ENCODE measurements at places on chromosomes 4 and X.
A peak's percentile ranks its signal among the peaks of the same experiment; 100 is the strongest.

DNA sequence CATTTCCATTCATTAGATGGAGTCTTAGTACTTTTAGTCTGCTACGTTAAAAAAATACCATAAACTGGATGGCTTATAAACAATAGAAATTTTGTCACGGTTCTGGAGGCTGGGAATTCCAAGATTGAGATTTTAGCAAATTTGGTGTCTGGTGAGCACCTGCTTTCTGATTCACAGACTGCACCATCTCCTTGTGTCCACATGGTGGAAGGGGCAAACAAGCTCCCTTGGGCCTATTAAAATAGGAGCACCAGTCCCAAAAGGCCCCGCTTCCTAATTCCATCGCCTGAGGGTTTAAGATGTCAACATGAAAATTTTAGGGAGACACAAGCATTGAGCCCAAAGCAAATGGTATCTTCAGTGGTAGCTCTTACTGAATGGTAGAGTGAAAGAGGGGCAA is 120.5 kb upstream of the MAP9 start:
- DNase-seq, result no peak

DNA sequence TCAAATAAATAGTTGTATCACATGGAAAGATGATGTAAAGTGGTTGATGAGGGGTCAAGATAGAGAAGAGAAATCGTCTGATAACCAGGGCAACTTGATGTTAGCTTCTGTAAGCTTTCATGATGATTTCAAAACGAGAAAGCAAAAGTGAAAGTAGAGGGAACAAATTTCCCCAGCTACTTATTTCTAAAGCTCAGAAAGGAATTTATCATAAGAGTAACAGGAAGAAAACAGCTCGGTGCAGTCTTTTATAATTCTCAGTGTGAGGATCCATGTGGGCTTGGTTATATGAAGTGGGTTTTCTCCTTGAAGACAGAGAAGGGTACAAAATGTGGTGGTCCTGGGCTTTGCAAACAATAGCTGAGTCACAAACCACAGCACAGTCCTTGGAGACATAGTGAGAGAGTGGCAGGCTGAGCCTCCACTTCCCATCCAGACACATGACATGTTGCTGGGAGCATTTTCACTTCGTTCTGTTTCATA is 32.1 kb upstream of the GLRA2 start:
- DNase-seq, result no peak

DNA sequence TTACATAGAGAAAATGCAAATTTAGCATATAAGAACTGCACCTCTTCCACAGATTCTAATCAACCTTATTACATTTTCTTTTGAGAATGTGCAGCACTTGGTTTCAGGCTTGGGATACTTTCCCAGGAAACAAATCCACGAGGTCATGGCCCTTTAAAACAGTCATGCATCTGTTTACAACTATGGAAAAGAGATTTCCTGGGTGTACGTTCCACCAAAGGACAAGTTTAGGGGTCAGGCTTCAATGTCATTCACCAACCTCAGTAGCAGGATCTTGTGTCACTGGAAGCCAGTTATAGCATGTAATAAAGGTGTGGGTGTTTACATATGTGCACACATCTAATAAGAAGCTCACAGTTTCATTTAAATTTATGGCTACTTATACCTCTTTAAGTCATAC is 30.7 kb downstream of the EREG start:
- no peak for DNase-seq

- no peak for DNase-seq
Measured at GRCh38 chrX:15908603-15909290, 54.1 kb upstream of the AP1S2 start.

GRCh38 chrX:68724531-68725020 is 77.1 kb downstream of the STARD8 start:
- DNase-seq, result no peak

- DNase-seq, result peak; percentile 14
Measured at GRCh38 chr4:337932-338758, 531 bp downstream of the ZNF141 start.

- no peak for DNase-seq
Measured at GRCh38 chr4:168917138-168917779, 92.8 kb downstream of the CBR4 start.

DNA sequence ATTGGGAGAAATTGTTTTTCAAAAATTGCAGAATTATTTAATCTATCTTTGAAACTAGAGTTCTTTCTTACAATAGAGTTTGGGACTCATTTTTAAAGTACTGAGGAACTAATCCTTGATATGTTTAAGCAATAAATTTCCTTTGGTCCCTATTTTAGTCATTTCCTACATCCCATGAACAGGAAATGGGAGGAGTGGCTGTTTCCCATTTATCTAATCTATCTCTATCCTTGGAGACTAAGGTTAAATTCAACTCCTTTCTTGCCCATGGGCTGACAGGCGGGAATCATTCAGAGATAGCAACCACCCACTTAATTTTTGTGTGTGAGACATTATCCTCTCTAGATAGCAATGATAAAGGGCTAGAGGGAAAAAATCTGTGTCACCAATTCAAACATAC is 131.6 kb upstream of the EMCN start:
- DNase-seq, result no peak

DNA sequence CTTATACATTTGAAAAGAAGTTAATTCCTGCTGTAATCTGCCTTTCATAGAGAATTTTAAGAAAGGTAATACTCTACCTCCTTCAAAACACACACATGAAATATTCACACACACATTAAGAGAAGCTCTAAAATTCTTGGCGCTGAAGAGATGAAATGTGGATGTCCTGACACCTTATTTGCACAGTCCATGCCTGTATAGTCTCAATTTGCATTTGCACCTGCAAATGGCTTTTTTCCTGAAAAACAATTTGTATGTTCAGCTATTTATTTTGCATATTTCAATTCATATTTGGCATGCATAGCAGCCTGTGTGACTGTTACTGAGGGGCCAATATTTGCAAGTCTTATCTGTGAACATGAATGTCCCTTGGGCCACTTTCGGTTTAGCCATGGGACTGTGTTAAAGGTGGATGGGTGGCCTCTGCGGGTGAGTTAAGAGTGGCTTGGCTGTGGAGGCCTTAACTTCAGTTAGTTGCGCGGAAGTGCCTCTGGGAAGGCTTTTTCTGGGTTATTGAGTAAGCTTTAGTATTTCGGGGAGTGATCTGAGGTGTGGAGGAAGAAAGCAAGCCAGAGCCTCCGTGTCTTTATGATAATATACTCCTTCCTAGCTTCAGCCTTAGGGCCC is 443.3 kb upstream of the FAT1 start:
- no peak for DNase-seq

- no peak for DNase-seq
Measured at GRCh38 chr4:164193676-164194075, 560.3 kb upstream of the SMIM31 start.

- no peak for DNase-seq
Measured at GRCh38 chr4:107740950-107741701, 21.1 kb upstream of the PAPSS1 start.

DNA sequence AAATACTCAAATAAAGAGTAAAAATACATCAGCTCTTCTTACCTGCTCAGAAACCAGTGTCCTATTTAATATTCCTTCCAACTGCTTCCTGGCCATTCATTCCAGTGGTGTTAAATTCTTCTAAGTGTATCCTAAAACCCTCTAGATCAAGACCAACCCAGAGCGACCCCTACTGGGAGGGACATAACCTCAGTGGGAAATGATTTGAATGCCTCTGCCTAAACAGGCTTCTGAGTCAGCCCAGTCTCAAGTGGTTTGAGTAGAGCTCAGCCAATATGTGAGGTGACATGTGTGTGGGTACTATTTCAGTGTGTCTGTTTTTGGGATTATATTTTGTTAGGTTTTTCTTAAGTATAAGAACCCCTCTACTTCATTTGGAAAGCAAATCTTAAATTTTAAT is 133.6 kb upstream of the ARHGEF9 start:
- DNase-seq, result no peak

GRCh38 chrX:5397409-5397808 is 831.3 kb downstream of the NLGN4X start:
- DNase-seq, result no peak

DNA sequence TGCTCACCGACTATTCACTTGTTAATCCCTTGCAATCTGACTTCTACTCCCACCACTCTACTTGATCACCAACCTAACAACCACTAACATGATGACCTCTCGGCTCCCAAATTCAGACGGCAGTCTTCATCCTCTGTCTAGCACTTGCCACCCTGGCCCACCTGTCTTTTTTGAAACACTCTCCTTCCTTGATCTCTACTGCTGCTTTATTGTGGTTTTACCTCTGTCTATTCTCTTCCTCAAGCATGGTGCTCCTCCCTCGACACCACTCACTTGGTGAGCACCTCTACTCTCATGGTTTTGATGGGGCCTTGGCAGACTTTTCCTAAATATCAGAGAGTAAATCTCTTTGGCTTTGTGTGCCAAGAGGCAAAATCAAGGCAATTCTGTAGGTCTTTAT is 21.7 kb upstream of the CXCR3 start:
- no peak for DNase-seq

DNA sequence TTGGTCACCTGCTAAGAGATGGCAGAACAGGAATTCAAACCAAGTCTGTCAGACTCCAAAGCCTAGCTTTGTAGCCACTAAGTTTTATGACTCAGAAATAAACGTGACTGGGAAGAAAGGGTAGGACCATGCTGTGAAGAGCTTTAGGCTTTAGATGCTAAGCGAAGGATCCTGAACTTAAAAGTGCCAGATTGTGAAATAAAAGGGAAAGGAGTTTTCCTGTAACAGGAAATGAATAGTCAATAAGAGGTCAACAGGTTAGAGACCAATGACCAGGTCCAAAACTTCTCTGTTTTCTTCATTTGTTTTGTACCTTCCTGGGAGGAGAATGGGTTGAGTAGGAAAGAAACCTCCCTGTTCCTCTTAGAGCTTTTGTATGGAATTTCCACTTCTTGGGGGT is 98.8 kb upstream of the EOLA2 start:
- DNase-seq, result no peak

- no peak for DNase-seq
Measured at GRCh38 chr4:184384810-184385557, 89.4 kb downstream of the IRF2 start.

DNA sequence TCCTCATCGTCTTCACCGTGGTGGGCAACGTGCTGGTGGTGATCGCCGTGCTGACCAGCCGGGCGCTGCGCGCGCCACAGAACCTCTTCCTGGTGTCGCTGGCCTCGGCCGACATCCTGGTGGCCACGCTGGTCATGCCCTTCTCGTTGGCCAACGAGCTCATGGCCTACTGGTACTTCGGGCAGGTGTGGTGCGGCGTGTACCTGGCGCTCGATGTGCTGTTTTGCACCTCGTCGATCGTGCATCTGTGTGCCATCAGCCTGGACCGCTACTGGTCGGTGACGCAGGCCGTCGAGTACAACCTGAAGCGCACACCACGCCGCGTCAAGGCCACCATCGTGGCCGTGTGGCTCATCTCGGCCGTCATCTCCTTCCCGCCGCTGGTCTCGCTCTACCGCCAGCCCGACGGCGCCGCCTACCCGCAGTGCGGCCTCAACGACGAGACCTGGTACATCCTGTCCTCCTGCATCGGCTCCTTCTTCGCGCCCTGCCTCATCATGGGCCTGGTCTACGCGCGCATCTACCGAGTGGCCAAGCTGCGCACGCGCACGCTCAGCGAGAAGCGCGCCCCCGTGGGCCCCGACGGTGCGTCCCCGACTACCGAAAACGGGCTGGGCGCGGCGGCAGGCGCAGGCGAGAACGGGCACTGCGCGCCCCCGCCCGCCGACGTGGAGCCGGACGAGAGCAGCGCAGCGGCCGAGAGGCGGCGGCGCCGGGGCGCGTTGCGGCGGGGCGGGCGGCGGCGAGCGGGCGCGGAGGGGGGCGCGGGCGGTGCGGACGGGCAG is 792 bp downstream of the ADRA2C start:
- no peak for DNase-seq

- no peak for DNase-seq
Measured at GRCh38 chr4:173519111-173520101, 10.6 kb downstream of the HAND2 start.

DNA sequence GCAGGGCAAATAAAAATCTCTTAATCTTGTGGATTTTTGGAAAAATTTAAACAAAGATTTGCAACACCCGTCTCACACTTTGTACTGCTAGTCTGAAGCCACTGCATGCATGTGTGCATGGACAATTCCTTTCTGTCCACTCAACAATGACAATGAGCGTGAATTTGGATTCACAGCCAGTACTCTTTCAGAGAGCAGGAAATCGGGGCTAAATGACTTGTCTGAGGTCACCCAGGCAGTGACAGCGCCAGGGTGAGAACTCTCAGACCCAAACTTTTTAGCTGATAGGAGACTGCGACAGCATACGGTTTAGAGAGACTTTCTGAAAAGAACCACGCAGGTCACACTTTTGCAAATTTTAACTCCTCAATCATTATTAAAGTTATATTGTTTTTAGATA is 90.9 kb downstream of the ZNF827 start:
- no peak for DNase-seq

- no peak for DNase-seq
Measured at GRCh38 chrX:116417968-116418367, 18.4 kb upstream of the SLC6A14 start.

Data from stimulated activated CD8-positive, alpha-beta memory T cell treated with anti-CD3 and anti-CD28 coated beads, Interleukin-4, amount 100 ng/mL, for 4 hours (primary cell).